ENCODE measurements at places on chromosomes 3 and 15.

GRCh38 chr15:60939389-60939788 lies 289.7 kb downstream of the RORA start:
- no peak for DNase-seq

GRCh38 chr3:191750618-191751017 lies 289.7 kb downstream of the PYDC2 start:
- no peak for DNase-seq

DNA sequence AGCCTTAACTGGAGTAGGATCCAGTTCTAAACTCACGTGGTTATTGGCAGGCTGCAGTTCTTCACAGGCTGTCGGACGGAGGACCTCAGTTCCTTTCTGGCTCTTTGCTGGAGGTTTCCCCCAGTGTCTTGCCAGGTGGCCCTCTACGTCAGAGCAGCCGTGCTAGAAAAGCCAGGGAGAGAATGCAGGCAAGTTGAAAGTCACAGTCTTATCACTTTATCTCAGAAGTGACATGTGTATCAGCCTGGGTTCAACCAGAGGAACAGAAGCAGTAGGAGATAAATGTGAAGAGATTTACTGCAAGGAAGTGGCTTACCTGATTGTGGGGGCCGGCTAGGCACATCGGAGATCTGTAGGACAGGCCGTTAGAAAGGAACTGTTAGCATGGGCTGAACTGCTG lies 125.3 kb upstream of the BNIP2 start:
- DNase-seq: no peak

DNA sequence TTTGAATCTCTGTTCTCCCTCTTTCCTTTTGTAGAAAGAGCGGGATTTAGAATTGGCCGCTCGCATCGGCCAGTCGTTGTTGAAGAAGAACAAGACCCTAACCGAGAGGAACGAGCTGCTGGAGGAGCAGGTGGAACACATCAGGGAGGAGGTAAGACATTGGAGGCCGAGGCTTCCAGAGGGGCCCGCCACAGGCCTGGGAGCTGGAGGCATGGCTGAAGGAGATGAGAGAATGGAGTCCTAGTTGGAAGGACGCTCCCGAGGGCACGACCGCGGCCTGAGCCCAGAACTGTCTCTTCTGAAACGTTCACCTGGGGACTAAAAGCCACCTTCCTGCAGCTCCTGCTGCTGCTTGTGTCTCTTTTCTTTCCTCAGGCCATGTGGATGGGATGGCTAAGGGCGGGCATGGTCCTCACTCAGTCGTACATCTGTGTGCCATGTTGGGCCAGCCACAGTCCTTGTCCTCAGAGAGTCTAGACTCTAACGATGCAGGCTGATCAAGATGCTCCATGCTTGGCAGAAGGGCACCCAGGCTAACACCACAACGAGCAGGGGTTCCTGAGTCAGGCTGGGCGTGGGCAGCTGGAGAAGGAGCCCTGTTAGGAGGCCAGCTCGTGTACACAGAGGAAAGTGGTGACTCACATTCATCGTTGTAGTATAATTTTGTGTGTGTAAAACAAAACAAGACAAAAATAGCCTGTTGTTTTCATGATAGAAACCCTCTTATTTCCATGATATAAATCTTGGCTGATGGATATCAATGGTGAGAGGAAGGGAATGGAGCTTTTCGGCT lies 81.1 kb downstream of the CCK start:
- DNase-seq: no peak

DNA sequence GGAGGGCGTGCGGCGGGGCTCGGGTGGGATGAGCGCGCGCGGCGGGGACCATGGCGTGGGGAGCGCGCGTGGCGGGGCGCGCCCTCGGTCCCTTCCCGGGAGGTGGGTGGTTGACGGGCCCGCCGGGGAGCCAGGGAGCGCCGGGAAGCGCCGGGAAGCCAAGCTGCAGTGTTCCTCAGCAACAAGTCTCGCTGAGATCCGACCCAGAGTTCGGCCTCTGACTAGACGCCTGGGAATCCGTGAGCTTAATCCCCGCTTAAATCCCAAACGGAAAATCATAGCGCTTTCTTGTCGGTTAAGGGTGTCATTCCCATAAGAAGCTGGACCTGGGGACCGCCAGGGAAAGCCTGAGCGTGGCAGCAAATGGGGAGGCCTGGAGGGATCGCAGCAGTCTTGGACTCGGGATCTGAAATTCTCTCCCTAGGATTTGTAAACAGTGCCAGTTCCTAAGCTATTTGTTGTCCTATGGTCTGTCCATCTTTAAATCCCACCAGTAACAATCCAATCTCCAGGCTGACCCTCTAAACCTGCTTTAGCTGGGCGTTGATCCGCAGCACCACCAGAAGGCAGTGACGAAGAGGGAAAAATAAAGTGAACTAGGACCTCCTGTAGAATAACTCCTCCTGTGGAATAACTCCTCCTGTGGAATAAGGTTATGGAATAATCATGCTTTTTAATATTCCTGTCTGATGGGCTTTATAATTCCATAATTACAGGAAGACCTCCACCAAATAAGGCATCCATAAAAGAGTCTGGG lies 570 bp upstream of the NEDD4 start:
- DNase-seq: no peak

DNA sequence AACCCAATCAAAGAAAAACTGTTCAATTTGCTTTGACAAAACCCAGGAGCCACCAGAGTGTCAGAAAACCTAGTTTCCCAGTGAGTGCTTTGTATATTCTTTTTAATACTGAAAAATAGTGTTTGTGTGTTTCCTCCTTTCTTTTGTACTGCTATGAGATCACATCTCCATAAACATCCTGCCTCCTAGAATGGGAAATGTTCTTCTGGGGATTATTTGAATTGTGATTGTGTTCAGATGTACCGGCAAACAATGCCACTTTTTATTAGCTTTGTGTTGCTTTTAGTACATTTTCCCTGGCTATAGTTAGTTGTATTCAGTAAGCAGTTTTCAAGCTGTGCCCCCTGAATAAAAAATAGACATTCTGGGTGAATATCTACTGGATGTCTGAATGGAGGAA lies 148.0 kb upstream of the NR2E3 start:
- DNase-seq: no peak

- no peak for DNase-seq
These were observed 19.4 kb upstream of the BCL2A1 start for GRCh38 chr15:79990280-79990996.

DNA sequence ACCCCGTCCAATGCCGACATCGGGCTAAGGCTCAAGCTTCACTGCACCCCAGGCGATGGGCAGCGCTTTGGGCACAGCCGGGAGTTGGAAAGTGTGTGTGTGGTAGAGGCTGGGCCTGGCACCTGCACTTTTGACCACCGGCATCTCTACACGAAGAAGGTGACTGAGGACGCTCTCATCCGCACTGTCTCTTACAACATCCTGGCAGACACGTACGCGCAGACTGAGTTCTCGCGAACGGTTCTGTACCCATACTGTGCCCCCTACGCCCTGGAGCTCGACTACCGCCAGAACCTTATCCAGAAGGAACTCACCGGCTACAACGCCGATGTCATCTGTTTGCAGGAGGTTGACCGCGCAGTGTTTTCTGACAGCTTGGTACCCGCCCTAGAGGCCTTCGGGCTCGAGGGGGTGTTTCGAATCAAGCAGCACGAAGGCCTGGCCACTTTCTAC lies 1.0 kb downstream of the PDE12 start:
- DNase-seq: peak; percentile 34
